ENCODE measurements at places on chromosomes 11 and 22.

DNA sequence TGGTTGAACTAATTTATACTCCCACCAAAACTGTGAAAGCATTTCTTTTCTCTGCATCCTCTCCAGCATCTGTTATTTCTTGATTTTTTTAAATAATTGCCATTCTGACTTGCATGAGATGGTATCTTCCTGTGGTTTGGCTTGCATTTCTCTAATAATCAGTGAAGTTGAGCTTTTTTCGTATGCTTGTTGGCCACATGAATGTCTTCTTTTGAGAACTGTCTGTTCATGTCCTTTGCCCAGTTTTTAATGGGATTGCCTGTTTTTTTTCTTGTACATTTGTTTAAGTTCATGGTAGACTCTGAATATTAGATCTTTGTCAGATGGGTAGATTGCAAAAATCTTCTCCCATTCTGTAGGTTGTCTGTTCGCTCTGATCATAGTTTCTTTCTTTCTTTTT is 46.1 kb downstream of the MS4A13 start:
- DNase-seq = no peak

DNA sequence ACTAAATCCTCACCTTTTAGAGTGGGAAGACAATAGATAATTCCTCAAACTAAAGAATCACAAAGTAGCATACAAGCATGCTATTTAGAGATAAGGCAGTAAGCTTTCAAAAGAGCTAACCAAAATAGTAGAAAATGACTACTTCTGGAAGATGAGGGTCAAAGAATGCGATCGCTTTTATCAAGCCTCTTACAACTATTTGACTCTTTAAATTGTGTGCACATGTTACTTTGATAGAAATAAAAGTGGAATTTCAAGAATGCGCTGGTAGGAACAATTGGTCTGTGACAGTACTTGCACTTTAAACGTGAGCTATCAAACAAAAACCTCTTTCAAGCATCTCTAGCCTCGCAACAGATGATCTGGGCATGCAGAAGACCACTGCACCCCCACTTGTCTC is 97.3 kb downstream of the COMMD9 start:
- DNase-seq = no peak

DNA sequence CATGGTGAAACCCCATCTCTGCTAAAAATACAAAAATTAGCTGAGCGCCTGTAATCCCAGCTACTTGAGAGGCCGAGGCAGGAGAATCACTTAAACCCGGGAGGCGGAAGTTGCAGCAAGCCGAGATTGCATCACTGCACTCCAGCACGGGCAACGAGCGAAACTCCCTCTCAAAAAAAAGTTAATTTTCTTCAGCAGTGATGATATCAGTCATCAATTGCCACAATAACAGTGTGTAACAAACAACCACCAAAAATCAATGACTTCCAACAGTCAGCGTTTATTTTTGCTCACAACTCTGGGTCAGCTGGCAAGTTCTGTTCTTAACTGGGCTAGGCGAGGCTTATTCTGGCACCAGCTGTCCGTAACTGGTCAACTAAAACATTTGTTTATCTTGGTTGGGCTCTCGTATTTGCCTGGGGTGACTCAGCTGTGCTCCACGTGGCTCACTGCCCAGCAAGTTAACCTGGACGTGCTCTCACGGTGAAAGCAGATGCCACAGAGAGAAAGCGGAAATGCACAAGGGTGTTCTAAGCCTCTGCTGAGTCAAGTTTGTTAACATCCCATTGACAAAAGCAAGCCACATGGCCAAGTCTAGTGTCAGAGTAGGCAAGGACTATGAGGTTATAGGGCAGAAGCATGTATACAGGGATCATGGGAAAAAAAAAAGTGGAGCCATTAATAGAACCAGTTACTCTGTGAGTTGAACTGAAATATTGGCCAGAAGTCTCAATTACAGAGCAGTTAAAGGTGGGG is 52.1 kb downstream of the LHFPL7 start:
- DNase-seq = peak; percentile 58

GRCh38 chr11:29260939-29261705 is 755.7 kb downstream of the KCNA4 start:
- no peak for DNase-seq

DNA sequence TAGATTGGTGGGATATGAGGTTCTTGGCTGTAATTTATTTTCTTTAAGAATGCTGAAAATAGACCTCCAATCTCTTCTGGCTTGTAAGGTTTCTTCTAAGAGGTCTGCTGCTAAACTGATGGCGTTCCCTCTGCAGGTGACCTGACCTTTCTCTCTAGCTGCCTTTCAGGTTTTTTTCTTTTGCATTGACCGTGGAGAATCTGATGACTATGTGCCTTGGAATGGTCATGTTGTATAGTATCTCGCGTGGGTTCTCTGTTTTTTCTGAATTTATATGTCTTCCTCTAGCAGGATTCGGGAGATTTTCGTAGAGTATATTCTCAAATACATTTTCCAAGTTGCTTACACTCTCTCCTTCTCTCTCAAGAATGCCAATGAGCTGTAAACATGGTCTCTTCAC is 122.2 kb downstream of the DDX10 start:
- no peak for DNase-seq

- no peak for DNase-seq
Measured at GRCh38 chr11:64720640-64721358, 2.2 kb downstream of the NRXN2 start.

GRCh38 chr11:1029654-1030053 is 6.9 kb downstream of the MUC6 start:
- no peak for DNase-seq

DNA sequence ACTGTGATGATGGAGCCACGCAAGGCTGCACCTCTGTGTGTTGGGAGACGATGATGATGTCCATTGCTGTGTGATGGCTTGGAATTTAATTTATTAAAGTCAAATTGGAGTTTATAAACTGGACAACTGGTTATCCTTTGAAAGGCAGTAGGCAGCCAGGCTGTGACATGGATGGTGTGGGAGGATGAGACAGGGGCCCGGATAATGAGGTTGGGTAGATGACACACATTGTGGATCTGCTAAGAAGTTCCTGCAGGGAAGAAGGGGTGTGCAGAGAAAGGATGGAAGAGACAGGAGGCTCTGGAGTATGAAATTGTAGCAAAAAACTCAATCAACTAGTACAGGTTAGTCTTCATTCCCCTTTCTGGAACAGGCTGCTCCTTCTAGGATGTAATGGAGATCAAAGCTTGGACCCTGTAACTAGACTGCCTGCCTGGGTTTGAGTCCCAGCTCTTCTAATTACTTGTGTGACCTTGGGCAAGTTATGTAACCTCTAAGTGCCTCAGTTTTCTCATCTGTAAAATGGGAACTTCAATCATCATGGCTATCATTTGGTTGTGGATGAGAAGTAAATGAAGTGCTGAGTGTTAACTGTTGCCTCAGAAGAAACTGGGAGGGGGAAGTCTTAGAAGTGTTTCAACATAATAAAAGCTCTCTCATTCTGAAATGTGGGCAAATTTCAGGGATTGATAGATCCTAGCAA is 4.2 kb upstream of the HINFP start:
- no peak for DNase-seq

DNA sequence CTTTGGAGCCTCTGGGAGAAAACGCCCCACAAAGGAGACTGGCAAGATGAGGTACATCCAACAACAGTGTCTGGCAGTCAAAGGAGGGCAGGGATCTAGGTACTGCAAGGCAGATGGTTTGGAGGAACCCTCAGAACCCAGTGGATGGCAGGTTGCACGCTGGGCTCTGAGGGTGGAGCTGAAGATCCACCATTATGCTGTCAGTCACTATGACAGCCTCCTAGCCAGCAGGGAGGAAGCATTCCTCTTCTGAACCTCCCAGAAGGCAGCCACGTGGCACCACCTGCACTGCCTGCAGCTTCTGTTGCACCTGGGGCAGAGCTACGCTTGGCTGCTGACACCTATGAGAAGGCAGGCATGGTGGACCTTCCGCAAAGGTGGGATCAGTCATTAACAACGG is 40.2 kb downstream of the HTR3A start:
- DNase-seq = no peak

DNA sequence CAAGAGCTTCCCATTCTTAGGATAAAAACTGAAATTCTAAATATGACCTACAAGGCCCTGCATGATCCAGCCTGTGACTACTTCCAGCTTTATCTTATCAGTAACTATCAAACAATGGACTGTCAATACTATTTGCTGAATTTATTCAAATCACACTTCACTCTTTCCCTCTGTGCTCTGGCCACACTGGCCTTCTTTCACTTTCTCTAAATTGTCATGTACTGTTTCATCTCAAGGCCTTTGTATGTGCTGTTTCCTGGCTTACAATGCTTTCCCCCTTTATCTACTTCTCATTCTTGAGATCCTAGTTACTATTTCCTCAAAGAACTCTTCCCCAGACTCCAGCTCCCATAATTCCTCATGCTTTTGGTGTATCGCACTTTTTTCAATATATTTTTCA is 5.6 kb downstream of the TIMM10B start:
- DNase-seq = no peak

DNA sequence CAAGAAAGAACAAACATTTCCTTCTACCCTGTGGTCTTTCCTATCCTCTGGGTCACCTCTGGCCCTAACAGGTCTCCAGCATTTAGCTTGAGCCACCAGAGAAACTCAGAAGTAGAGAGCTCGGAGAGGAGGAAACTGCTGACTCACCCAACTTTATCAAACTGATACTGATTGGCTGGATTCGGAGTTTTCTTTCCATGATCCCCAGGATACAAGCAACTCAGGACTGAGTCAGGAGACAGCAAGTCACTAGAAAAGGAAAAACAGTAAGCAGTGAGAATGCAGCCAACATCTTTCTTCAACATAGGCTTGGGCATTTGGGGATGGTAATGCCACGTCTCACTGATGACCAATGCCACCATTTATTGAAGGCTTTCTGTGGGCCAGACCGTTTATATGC is 32.7 kb downstream of the THOC5 start:
- DNase-seq = no peak

- DNase-seq = no peak
Measured at GRCh38 chr11:64084146-64084950, 48.6 kb downstream of the FLRT1 start.

- no peak for DNase-seq
Measured at GRCh38 chr11:103803062-103803461, 233.4 kb upstream of the DDI1 start.

GRCh38 chr22:33792832-33793231 is 127.4 kb downstream of the LARGE1 start:
- no peak for DNase-seq

- no peak for DNase-seq
Measured at GRCh38 chr11:120295099-120295498, 30.0 kb upstream of the TLCD5 start.

- DNase-seq = no peak
Measured at GRCh38 chr11:34158661-34159060, 53.2 kb downstream of the NAT10 start.

GRCh38 chr22:46087816-46088277 is 62.5 kb upstream of the PPARA start:
- DNase-seq = peak; percentile 81

DNA sequence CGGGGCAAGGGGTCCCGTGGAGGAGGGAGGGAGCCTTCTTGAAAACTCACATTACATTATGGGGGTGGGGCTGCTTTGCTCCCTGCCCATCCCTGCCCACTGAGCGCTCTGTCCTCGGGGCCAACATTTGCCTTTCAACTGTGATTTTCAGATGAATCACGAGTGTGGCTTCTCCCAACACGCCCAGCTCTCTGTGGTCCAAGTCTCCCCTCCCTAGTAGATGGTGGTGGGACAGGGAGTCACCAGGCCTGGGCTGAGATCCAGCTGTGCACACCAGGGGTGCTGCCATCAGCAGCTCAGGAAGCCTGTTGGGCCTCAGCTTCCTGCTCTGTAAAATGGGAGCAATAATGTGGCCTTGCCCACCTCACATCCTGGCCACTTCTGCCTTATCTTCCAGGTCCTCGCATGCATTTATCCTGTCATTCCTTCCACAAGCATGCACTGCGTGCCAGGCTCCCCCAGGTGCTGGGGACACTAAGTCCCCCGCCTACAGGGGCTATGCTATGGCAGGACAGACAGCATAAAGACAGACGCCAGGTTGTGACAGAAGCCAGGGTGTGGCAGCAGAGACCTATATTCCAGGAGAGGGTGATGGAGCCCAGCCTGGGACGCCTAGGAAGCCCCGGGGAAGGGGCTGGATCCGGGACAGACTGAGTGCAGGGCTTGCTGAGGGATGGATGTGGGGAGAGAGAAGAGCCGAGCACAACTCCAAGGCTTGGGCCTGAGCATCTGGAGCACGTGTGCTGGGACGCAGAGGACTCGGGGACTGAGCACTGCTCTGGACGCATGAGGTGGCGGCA is 30.5 kb downstream of the NFAM1 start:
- no peak for DNase-seq

GRCh38 chr22:47131632-47132427 is 369.4 kb downstream of the TBC1D22A start:
- DNase-seq = no peak

DNA sequence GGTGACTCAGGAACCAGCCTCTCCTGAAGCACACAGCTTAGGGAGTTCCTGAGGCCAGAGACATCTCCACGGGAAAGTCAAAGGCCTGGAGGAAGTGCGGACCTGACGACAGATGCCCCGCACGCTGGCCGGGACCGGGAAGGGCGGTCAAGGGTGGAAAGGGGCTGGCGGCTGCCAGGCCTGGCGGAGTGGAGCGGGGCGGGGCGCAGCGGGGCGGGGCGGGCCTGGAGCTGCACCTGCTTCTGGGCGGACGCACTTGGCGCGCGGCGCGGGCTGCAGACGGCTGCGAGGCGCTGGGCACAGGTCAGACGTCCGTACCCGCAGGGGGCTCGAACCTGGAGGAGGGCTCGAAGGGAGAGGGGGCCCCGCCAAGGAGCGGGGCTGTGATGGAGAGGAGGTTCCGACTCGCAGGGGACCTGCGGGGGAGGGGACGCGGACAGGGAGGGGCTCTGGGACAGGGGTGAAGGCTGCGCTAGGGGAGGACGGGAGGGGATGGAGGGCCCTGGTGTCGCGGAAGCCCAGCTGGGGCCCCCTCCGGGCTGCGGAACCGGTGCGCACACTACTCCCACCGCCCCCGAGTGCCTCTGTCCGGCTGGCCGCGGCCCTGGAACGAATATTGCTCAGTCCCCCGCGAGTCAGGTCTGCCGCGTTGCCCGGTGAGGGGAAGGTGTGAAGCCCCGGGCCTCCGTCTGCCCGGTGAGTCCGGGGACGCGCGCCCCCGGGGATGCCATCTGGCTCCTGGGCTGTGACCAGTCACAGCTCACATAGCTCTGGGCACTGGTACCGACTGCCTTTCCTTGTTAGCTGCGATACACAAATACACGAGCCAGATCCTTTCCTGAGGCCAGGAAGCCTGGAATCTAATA is at the start of gene TMEM45B:
TMEM45B (plus strand) TSS at position 253 of the 866 bp plus-strand sequence. CDS start 36,635 bp downstream, outside the sequence.
- DNase-seq = peak; percentile 76

DNA sequence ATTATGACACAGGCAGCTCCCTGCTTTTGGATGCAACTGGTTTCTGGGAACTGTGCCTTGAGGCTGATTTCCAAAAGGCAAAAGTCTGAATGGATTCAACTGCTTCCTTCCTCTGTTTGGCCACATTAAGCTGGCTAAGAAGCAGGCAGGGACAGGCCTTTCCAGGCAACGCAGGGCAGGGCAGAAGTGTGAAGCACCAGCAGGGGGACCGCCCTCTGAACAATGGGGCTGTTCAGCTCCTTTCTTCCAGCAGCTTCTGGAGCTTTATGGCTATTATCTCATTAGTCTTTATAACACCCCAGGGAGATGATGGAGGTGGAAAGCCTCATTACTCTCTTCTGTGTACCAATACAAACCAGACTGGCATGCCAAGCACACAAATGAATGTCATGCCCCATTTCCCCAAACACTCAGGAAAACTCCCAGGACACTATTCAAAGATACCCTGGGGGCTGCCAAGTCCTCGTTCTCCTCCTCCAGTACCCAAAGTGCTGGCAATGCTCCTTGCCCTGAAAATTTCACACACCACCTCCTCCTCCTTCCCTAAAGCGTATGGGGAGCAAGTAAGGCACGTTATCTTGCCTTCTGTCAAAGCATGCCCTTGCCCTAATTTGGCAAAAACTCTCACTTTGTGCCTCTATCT is 21.3 kb downstream of the MORC2 start:
- no peak for DNase-seq

Data from iPS-NIHi11 (cell line).